Muscle of back (tissue), 13 donors: ENCODE measurements at places on chromosomes 12 and 14. TPM values are rescaled to one million over a fixed set of nuclear protein-coding genes. Genes with fewer than 3 reads are reported as not detected.

DNA sequence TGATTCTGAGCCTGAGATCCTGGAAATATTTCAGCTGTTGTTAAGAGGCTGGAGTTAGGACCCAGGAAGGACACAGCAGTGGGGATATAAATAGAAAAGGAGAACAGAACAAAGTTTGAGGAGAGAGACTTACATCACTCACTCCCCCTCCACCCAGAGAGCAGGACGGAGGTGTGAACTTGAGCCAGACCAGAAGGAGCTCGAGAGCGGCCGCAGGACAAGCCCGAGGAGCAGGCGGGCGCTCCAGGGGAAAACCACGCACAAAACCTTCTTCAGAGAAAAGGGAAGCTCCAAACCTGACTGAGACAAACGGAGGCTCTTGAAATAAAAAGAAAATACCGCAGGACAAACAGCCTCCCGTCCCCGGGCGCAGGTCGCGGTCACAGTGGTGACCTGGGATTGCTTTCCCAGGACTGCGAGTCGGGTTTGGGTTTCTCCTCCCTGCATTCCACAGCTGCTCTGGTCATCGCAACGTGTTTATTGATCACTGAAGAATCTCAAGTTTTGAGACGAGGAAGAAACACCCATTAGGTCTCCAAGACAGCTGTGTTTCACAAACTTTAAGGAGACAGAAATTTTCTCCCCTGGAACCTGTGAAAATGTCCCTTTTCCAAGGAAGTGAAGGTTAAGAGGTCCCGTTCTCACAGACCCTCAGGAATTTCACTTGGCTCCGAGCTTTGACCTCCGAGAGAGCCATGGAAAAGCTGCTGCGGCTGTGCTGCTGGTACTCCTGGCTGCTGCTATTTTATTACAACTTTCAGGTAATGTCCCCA, at the start of gene ADGRD1:
Gene ADGRD1, plus strand, starts transcription at position 137 of the 773 bp plus-strand sequence. Its CDS starts 559 bp downstream, at position 696.
- peak; percentile 87 for DNase-seq

DNA sequence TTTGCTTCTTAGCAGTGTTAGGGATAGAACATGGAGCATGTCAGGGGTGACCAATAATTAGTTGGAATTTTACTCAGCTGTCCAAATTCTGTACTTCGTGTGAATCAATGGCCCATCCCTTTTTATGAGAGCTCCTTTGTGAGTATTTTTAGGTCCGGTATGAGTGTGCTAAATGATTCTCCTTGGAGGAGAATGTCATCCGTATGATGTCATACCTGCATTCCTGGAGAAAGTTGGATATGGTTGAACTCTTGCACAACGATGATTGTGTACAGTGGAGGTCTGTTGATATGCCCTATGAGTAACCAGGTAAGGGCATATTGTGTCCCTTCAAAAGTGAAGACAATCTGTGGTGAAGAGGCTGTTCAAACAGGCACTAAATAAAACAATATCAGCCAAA, 400.8 kb downstream of the GXYLT1 start:
- DNase-seq = no peak

DNA sequence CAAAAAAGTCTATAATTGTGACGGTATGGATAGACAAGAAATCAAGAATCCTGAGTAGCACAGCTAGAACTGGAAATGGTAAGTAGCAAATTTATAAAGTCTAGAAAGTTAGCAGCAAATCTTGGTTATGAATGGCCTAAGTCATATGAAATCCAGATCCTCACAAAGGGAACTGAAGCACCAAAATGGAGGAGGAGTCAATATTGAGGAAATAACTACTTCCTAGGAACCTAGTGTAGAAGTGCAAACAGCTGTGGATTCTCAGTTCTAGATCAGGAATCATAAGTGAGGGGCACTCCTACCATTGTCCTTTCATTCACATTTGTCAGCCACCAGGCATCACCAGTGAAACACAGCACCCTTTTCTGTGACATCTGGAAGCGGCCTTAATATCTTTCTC, 202.2 kb upstream of the DCN start:
- no peak for DNase-seq

KRT72 gene
- 0.30 TPM for polyA plus RNA-seq

GCN1 gene
- polyA plus RNA-seq = 50.4 TPM

DNA sequence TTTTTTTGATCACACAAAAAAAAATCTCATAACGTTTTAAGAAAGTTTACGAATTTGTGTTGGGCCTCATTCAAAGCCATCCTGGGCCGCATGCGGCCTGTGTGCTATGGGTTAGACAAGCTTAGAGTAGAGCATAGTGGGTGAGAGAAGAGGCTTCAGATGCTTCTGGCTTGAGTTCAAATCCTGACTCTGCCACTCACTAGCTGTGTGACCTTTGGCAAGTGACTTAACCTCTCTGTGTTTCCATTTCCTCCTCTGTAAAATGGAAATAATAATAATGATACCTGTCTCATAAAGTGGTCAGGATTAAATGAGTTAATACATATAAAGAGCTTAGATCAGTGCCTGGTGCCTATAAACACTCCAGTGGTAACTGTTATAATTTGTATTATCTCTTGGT, 6.2 kb downstream of the P2RX4 start:
- no peak for DNase-seq

- DNase-seq = no peak
These were observed 129.8 kb downstream of the FOXG1 start for GRCh38 chr14:28896337-28896736.

DNA sequence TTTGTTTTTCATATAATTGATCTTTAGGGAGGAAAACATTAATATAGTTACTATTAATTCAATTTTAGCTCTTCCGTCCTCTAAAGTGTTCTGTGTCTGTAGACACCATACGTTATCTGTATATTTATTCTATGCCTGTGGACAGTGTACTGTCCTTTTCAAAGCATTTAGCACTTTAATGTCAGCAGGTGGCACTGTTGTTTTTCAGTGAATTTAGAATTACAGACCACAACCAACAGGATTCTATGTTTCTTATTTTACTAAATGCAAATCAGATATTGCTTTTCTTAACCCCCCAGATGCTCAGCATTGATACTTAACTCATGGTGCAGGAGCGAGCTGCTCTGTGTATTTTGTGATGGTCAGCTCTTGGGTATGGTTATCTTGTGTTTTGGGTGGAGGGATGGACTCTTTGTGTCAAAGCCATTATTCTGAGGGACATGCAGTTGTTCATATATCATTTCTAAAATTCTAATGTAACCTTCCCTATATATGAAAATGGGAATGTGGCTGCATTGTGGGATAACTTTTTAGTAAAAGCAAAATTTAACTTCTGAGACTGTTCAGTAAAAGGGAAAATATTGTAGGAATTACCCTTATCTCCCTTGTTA, 65.2 kb downstream of the PAPOLA start:
- peak; percentile 34 for DNase-seq

DNA sequence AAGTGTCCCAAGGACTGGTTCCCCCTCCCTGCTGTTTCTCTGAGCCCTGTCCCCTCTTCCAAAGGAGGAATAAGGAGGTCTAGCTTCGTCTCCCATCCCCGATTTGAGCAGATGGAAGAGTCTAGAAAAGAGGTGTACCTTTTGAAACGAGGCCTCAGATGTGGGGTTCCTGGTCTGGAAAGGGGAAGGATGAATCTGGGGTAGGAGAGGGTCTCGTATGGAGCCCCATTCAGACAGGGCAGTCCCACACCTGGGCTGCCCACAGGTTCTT, 13.3 kb downstream of the MEG3 start:
- DNase-seq = no peak

CAPZA3 gene
- polyA plus RNA-seq = not detected

DNA sequence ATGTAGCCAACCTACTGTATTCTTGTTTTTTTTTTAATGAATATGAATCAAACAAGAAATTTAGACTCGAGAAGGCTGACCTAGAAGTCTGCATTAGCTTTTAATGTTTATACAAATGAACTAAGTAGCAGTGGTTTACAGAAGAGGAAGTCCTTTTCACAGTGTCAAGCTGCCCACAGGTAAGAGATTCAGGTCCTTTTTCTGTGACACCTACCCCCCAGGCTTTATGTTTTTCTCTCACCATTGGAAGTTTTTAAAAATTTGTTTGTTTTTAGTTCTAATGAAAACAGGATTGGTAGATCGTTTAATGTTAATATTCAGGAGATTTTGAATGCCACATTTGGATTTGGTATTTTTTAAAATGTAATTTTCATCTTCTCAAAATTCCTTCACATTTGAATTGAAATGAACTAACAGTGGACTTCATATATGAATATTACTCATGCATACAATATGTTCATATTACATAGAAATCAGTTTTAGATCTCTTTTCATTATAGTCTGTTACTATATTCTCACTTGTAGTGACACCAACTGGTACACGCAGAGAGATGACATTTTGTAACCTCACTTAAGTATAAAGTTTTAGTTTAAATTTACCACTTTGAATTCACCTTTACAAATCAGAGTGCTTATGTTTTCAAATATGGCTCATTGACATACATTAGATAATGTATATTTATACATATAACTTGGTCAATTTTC, 29.7 kb downstream of the ATF7IP start:
- DNase-seq = no peak

LRP1-AS gene
- 0.92 TPM for polyA plus RNA-seq

DNA sequence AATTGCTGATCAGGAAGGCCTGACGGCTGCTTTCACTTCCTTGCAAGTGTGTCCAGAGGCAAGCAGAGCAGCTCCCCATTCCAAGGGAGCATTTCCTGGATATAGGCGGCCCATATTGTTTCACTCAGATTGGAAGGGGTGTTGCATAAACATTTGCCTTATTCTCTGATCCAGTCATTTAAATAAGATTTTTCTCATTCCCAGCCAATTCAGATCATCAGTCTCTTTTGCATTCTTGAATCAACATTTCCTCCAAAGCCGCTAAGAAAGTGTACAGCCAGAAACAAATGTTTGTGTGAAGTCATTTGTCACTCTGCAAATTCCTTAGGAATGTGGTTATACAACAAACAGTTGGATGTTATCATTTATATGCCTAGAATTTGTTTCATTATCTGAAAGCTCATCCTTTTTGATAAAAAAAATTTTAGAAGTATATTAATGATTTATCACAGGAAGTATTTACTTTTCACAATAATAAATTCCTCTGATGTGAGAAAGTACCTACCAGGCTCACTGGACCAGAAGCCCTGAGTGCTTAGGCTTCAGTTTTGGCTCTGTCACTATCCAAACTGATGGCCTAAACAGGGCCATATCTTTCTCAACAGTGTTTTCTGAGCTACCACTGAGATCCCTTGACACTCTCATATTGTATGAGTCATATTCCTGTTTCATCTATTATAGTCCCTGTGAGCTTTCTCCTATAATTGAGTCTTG, 379.6 kb downstream of the CCDC91 start:
- peak; percentile 86 for DNase-seq

DNA sequence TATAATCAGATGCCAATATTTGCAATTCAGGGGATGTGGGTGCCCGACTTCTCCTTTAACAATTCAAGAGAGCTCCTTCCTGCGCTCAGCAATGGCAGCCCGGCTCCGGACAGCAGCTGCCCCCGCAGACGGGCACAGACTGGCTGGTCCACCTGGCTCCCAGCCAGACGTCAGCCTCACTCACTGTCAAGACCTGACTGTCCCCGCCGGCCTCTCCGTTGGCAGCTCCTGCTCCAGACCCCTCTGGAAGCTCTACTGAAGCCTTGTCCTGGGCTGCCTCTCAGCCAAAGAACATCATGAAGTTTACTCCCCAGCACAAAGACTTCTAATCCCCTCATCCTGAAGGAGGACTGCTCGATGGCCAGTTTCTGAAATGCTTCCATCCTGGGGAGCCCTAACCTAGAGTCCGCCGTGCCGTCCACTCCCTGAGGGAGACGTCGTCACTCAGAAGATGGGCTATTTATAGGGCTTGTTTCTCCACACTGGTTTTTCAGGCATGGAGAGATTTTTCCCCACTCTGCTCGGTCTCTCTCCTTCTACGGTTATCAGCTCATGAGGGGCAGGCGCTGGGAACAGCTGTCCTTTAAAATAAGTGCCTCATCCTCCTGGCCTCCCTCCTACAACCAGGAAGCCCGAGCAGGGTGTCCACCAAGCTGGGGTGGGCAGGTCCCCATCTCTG, 126.2 kb downstream of the RFLNA start:
- no peak for DNase-seq

RIN3 gene
- 13.4 TPM for polyA plus RNA-seq

DNA sequence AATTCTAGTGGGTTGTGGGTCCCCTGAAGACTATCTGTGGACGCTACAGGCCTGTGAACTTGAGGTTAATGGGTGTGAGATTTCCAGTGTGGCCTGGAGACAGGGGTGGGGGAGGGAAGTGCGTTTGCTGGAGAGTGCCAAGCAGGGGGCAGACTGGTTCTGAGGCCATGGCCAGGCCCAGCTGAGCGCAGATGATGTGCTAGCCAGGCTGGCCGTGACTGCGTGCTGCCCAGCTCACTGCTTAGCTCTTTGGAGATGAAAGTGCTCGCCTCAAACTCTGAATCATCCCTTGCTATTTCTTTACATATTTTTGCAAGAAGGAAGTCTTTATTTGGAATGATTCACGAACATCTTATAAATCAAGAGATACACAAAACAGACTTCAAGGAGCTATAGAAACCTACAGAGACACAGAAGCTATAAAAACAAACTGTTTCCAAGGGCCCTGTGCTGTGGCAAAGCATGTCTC, 75.2 kb upstream of the PLEKHG3 start:
- peak; percentile 86 for DNase-seq

DNA sequence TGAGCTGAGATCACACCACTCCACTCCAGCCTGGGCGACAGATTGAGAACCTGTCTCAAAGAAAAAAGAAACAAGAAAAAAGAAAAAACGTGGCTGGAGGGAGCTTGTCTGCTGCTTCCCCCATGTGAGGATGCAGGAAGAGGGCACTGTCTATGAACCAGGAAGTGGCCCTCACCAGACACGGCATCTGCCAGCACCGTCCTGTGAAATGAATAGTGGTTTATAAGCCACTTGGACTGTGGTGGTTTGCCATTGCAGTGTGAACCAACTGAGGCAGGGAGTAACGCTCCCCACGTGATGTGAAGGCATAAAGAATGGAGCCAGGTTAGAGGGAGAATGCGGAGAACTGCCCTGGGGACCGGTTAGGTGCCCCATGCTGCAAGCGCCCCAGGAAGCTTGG, 4.5 kb upstream of the BRF1 start:
- DNase-seq = no peak

DNA sequence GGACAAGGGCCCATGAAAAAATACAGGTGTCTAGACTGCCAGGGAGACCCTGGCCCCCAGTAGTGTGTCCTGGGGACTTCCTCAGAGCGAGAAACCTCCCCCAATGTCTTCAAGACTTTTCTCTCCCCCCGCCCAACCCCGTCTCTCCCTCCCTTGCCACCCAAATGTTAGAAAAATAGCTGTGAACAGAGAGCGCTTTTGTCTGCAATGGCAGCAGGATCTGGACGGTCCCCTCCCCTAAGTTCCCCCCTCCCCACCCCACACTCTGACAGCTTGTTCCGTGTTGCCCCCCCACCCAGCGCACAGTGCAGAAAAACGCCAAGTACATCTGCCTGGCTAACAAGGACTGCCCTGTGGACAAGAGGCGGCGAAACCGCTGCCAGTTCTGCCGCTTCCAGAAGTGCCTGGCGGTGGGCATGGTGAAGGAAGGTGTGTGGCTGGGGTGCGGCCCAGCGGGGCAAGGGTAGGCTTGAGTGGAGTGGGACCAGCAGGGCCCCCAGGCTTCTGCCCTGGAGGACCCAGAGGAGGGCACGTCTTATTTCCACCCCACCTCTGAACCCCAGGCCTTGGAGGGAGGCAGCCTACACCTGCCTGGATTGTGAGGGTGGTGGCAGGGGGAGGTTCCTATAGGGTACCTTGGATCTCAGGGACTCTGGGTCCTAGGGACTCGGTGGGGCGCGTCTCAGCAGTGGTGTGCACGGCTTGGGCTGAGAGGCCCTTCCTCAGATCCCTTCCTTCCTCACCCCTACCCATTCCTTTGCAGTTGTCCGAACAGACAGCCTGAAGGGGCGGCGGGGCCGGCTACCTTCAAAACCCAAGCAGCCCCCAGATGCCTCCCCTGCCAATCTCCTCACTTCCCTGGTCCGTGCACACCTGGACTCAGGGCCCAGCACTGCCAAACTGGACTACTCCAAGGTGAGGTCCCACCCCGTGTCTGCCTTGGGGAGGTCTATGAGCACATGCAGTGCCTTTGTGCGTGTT, 4.8 kb downstream of the NR4A1 start:
- no peak for DNase-seq

FUT8 gene
- 14.9 TPM for polyA plus RNA-seq
